NCI-H446 (cell line): ENCODE measurements at places on chromosomes 16 and 17.

DNA sequence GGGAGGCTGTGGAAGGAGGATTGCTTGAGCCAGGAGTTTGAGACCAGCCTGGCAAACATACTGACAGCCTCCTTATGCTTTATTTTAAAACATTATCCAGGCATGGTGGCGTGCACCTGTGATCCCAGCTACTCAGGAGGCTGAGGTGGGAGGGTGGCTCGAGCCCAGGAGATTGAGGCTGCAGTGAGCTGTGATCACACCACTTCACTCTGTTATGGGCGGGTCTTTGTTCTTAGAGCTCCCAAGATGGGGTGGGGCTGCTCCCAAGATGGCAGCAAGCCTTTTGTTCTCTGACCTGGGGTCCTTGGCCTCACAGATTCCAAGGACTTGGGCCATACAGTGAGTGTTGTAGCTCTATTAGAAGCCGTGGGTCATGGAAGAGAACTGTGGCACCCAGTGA is 26.1 kb upstream of the ST6GALNAC2 start:
- DNase-seq = no peak

DNA sequence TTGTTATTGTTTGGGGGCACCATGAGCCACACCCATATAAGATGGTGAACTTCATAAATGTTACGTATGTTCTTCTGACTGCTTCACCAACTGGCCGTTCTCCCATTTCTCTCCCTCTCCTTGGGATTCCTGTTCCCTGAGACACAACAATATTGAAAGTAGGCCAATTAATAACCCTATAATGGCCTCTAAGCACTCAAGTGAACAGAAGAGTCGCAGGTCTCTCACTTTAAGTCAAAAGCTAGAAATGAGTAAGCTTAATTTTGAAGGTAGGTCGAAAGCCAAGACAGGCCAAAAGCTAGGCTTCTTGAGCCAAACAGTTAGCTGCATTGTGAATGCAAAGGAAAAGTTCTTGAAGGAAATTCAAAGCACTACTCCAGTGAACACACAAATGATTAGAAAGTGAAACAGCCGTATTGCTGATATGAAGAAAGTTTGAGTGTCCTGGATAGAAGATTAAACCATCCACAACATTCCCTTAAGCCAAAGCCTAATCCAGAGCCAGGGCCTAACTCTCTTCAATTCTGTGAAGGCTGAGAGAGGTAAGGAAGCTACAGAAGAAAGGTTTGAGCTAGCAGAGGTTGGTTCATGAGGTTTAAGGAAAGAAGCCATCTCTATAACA is 25.8 kb downstream of the HLF start:
- DNase-seq = no peak

DNA sequence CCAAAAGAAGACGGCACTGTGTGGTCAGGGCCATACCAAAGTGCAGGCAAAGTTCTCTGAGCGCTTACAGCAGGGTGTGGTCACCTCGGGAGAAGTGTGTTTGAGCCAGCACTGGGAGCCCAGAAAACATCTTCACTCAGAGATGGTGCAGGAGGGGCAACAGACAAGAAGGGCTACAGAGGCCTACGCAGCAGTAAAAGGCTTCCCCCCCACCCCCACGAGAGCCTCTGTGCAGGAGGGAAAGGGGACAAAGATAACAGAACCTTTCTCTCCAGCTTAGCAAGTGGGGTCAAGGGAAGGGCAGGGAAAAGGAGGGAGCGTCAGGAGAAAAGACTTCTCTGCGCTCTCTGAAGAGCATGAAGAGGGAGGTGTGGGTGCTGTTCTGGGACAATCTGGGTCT is 2.8 kb downstream of the VAT1 start:
- no peak for DNase-seq

GRCh38 chr17:67491009-67491680 is 114.1 kb downstream of the PITPNC1 start:
- no peak for DNase-seq

GRCh38 chr17:78958641-78959127 is 21.0 kb downstream of the LGALS3BP start:
- no peak for DNase-seq

DNA sequence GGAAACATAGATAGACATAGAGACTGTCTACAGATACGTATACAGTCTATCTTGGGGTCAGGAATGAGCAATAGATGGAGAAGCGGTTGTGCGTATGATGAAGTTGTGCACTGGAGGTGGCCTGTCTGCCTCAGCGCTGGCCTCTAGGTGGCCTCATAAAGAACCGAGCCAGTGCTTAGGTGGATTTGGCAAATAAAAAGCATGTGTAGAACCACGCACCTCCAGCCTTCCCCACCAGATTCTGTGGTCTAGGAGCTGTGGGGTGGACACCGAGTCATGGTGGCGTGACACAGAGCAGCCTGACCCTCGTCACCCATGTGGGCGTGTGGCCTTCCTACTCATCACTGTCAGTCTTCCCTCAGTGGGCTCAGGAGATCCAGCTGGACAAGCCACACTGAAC is 34.0 kb downstream of the PGS1 start:
- no peak for DNase-seq

DNA sequence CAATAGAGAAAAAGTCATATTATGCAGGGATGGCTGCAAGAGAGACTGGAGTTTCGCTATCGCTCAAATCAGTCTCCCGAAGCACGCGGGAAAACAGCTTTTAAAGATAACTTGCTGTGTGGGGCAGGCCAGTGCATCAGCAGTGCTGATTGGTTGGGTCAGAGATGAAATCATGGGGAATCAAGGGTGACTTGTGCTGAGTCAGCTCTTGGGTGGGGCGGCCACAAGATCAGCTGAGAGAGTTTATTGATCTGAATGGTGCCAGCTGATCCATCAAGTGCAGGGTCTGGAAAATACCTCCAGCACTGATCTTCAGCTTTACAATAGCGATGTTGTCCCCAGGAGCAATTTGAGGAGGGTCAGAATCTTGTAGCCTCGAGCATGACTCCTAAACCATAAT is 430.5 kb downstream of the RBFOX1 start:
- DNase-seq = no peak

DNA sequence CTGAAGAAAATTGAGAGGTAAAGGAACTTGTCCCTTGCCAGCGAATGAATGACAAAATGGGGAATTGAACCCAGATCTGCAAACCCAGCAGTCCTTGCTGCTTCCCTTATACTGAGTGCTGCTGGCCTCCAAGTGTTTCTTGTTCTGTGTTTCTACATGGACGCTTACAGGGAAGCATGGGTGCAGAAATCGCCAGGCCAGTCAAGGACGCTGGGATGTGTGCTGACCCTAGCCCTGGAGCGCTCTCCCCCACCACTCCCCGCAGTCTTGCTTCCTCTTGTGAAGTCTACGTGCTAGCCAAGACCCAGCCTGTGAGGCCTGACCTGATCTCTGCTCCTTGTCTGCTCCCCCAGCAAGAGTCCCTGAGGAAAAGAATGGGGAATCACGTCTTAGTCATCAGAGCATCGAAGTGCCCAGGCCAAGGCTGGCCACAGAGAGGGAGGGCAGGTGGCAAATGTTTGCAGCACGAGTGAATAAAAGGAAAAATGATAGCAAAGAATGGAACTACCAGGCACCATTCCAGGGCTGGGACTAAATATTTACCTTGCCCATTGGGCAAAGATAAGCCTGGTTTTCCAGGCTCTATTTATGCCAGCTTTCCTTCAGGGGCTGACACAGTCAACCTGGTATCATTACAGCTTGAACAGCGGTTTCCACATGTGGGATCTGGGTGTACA is 17.4 kb downstream of the CA4 start:
- DNase-seq = no peak

GRCh38 chr17:27541301-27542023 is 85.2 kb downstream of the KSR1 start:
- DNase-seq = no peak
